ENCODE measurements at places on chromosomes 4 and X.
A peak's percentile ranks its signal among the peaks of the same experiment; 100 is the strongest.

- no peak for DNase-seq
These were observed 4.3 kb downstream of the SLC9A7 start for GRCh38 chrX:46754586-46755061.

GRCh38 chr4:15143551-15143950 is 141.3 kb downstream of the CPEB2 start:
- DNase-seq: no peak

DNA sequence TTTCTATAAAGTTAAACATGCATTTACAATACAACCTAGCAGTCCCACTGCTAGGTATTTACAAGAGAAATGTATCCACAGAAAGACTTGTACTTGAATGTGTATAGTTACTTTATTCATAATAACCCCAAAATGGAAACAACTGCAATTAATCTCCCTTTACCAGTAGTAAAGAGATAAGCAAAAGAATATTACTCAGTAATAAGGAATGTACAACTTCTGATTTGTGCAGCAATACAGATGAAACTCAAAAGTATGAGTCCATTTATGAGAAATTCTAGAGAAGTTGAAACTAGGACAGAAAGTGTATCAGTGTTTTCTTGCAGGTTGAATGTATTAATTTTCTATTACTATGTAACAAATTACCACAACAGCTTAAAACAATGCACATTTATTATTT is 15.2 kb downstream of the USP53 start:
- DNase-seq: no peak

GRCh38 chr4:181548873-181549575 is 694.2 kb upstream of the TENM3 start:
- DNase-seq: no peak

DNA sequence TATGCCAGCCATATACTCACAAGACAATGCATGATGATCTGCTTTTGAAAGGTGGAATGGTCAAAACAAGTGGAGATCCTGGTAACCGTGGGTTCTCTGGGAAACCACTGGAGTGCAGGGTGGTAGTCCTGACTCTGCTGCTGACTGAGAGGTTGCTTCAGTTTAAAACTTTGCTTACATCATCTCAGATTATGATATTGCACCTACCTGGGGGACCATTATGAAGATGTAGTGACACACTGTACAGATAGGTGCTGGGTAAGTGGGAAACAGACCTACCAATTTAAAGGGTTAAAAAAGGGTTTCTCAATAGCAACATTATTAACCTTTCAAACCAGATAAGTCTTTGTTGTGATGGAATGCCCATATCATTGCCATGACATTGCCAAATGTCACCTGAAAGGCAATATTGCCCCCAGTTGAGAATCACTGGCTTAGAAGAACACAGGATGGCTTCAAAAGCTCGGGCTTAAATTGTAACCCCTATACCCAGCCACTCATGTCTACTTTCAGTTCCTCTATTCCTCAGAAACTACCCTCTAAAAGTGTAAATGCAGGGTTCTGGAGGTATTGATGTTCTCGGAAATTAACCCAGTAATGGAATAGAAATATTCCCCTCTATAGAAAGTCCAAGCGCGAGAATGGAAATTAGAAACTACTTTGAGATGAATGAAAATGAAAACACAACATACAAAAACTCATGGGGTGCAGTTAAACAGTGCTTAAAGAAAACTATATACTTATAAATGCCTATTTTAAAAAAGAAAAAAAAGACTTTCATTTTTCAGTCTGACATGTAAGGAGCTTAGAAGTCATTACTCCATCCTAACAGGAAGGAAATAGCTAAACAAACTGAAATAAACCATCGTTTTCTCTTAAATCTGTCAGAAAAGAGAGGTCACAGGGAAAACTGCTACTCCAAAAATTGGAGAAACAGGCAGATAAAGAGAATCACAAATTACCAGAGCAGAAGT is 65.8 kb downstream of the ARHGEF6 start:
- DNase-seq: no peak

GRCh38 chr4:169160825-169161224 is 109.9 kb downstream of the SH3RF1 start:
- DNase-seq: no peak

DNA sequence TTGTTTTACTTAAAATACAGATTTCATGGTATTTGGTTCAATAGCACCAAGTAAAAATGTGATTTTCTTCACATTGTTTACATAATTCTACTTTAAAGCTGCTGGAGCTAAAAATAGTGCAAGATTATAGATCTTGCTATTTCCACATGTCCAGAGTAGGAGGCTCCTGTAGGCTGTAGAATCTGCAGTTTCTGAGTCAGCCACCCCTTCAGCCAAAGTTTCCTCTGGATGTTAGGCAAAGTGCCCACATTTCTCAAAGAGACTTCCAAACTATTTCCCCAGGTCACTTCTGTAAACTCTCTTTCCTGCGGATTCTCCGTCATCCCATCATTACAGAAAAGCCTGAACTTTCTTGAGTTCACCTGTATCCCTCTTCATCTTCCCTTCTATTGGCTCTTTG is 342.5 kb upstream of the FSTL5 start:
- no peak for DNase-seq

DNA sequence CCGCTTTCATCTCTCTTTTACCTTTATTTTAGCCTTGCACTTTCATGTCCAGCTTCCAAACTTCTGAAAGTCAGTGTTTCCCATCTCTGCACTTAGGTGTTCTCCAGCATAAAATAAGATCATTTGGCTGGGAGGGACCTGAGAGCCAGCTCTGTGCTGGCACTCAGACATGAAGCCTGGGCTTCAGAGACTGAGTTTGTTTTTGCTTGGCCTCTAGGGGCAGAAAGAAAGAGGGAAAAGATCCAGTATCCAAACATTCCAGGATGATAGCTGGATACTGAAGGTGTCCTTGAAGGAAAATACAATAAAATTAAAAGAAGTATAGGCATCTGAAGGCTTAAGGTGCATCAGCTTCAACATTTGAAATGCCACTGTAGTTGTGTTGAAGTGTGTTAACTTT is 202.4 kb upstream of the ZIC3 start:
- DNase-seq: no peak

DNA sequence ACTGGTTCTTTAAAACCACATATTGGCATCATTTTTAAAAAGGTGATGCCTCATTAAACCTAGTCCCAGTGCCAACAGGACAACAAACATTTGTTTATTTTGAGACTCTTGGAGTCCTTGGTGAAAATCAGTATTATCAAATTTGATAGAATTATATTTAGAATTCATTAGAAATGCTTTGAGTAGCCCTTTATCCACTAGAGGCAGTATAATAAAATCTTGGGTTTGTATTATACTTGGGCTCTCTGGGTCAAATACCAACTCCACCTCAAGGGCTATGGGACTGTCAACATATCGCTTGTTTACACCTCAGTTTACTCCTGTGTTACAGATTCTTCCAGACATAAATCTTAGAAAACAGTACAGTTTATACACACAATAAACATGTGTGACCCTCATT is 335.7 kb upstream of the FSTL5 start:
- no peak for DNase-seq

DNA sequence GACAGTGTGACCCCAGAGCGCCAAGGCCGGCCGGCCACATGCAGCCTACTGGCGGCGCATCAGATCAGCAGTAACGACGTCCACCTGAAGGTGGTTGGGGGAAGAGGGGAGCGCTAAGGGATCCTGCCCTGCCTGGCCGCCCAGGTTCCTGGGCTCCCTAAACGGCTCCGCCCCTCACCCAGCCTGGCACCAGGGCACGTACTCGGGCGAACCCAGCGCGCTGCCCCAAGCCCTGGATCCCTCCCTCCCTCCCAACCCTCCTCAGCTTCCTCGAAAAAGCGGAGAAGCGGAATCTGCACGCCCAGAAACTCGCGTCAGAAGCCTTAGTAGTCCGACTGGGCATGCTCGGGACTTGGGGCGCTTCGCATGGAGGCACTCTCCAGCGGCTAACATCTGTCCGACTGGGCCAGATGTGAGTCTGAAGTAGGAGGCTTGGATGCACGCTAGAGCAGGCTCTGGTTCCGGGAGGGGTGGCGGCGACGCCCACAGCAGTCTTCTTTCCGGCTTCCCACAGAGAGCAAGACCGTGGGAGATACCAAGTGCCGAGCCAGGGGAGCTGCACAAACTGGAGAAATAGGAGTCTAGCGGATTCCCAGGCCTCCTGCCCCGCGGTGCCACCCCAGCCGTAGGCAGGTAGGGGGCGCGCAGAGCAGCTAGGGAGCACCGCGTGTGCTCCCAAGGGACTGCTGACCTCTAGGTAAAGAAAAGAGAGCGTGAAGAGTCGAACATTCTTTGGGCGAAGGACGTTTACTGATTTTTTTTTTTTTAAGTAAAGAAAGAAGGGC is 114.3 kb upstream of the TEX13C start:
- DNase-seq: peak; percentile 78

DNA sequence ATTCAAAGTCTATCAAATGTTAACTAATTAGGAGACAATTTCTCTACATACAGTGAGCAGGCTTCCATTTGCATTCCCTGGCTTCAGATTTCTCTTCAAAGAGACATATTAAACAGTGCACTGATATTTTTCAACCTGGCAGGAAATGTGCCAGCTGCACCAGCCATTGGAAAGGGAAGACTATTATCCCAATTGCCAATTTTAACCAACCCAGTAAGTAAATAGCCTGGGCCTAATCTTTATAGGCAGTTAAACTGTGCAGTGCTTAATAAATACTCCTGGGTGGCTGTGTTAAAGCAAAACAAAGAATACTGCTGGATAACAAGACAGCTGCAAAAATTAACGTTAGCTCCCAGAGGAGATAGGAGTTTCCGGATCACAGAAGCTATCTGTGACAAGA is 111.9 kb upstream of the GALNT7 start:
- no peak for DNase-seq

DNA sequence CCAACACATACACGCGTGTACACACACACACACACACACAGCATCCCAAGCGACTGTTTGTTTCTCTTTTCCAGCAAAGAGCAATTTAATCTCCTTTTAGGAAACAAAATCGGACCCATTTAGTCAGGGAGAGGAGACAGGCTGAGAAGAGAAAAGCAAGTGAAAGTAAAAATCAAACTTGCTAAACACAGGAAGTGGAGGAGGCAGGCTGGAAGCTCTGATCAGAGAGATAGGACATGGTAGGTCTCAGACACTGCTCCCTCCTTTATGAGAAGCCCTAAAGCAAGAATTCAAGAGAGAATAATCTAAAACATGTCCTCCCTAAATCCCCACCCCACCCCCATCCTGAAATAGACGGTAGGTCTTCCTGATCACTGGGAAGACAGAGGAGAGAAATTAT is 62.3 kb downstream of the GPC3 start:
- DNase-seq: no peak

DNA sequence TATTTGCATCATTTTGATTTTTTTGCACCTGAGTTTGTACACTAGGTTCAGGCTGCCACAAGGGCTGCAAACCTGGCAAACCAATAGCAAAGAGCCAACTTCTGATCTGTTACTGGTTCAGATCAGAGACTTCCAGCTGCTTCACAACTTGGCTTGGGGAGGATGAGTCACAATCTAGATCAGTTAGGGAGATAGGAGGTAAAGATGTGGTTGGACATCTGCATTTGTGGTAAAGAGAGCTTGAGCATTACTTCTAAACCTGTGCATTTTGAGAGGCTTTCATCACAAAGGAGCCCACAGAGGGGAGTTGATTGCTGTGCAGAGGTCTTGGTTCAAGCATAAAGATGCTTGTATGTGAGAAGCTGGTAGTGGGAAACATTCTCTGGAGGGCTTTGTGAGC is 34.5 kb downstream of the LINC00632 start:
- DNase-seq: no peak

- DNase-seq: no peak
These were observed 41.5 kb downstream of the DTHD1 start for GRCh38 chr4:36322921-36323354.

DNA sequence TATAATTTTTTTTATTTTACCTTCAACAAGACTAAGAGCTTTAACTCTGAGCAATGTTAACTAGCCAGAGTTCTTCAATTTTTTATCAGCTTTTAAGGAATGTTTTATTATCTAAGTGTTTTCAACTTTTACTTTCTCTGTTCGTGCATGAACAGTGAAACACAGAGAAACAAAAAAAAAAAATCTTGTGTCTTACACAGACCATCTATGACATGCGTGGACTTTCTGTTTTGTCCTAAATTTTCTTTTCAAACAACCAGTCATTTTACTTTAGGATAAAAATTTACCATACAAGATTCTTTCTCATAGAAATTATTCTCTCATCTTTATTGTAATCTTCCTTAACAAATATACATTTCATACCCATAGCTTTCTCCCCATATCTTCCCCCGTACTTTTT is 731.9 kb upstream of the PCDH10 start:
- no peak for DNase-seq

GRCh38 chr4:121654738-121655137 is 42.0 kb downstream of the ANXA5 start:
- no peak for DNase-seq

DNA sequence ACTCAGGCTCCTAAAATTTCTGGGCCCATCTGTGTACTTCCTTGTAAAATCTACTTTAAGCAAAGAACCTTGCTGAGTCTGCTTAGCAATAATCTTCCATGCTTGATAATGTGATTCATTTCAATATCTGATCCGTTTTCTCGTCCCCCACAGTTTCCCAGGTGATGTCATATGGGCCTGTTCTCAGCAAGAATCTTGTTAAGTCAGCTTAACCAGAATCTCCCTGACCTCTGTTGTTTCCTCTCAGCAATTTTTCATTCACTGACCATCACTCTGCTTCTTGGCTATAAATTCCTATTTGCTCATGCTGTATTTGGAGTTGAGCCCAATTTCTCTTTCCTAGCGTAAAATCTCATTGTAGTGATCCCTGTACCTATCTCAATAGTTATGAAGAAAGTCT is 13.9 kb downstream of the CSN2 start:
- no peak for DNase-seq

DNA sequence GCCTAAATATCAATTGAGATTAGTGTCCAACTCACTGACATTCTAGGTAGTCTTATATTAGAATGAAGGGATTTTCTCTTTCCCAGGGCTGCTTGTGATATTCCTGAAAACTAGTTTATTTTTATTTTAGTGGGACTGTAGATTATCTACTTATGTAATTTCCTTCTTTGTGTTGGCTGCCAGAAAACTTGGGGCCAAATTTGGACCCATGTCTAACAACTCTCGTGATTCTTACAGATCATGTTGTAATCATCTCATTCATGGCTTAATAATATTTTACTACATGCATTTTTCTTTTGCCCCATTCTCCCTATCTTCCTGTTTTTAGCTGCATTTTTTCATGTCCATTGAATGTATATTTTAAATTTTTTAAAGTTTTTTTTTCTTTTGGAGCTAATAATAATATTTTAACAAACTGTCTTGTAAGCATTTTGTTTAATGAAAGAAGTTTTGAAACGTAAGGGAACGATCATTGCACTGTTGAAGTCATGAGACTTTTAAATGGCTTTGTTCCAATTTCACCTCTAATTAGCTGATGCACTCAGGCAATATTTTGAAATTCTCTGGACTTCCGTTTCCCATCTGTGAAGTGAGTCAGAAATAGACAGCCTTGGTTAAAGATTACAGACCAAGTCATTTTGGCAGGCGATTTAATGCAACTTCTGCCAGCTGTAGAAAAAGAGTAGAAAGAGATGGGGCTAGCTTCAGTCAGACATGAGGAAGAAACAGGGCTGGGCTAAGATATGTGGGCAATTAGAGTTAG is 14.3 kb upstream of the TDO2 start:
- no peak for DNase-seq
